Posterior cingulate gyrus (tissue), 11 donors: ENCODE measurements at places on chromosomes 6 and 20.

DNA sequence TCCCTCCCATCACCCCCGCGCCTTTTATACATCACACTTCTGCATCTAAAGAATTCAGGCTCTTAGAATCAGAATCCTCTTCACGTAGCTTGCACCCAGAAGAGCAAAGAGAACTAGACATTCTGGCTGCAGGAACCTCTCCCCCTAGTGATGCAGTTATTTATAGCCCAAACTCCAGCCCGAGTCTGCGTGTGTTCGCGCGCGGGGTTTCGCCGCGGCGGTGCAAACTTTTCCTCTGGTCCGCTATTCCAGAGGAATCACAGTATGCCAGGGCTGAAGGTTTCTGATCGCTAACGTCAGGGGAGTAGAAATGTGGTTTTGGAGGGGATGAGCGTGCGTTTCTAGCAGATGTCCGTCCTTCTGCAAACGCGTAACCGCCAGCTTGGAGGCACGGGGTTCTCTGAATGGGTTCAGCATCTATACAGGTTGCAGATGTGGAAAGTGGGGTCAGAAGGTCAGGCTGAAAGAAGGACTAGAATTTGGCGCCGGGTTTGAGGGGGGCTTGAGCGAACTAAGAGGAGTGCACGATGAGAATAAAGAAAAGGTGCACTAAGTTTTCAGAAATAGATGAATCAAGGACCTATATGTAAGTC lies 1.8 kb downstream of the EPHA7 start:
- DNase-seq, result peak; percentile 24

GRCh38 chr20:3900187-3900604 lies 11.0 kb downstream of the PANK2 start:
- DNase-seq, result no peak

DNA sequence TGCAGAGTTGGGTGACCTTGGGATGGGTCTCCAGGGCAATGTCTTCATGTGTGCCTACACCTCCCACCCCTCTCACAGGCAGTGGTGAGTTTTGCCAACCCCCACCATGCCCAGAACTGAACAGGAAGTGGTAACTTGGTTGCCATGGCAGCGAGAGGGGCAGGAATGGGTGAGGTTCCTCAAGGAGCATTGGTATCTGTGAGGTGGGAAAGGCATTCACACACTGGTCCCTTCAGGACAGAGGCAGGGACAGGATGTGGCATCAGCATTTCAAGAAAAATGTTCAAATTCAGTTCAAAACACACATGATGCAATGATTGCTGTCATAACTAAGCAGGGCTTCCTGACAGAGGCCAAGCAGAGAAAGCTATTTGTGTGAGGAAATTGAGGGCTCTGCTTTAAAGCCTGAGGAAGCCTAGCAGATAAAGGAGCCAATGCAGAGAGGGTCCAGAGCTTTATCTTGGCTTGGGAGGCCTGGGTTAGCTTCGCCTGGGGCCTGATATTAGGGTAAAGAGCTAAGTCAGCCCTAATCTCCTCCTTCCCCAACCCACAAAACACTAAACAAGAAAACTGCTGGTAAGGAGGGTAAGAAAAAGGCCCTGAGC lies 551 bp downstream of the TREML2 start:
- DNase-seq, result no peak

GRCh38 chr6:44820321-44820720 lies 432.8 kb downstream of the CDC5L start:
- DNase-seq, result no peak

DNA sequence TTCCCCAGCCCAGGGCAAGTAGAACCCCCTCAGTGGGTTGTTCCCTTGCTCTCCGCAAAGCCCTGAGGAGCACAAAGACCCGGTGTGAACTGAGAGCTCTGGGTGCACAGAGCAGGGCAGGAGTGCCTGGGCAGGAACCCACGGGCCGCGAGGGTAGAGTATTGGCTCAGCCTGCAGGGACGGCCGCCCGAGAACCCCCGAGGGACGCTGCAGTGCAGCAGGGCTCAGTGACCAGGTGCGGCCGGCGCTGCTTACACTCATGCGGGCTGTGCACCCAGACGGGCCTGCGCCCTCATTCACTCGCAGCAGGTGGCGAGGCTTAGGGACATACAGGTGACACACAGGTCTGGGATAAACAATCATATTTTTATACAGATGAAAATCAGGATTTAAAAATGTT lies 51.9 kb upstream of the PDE10A start:
- no peak for DNase-seq

DNA sequence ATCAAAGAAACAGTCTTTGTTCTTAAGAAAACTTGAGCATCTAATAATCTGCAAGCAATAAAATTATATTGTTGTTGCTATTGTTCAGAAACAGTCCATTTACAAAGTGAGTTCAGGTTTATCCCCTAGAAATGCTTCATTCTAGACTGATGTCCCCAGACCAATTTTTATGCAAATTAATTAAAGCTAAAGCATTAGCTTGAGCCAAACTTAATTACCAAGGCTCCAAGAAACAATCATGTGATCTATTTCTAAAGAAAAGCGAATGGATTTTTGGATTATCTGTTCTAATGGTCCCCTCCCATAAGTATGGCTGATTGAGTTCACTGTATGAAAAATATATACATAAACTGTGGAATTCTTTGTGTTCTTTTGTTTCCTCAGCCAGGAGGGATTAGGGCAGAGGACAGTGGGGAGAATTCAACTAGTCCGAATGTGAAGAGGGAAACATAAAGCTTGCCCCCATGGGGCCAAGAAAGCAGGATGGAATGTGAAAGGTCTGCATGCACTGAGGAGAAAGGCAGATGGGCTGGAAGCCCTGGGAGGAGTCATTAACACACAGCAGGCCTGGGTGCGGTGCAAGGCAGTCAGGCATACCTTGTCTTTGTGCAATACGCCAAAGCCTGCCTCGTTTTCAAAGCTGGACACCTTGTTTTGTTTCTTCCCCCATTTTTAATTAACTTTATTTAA lies 597.1 kb downstream of the KIF16B start:
- no peak for DNase-seq

DNA sequence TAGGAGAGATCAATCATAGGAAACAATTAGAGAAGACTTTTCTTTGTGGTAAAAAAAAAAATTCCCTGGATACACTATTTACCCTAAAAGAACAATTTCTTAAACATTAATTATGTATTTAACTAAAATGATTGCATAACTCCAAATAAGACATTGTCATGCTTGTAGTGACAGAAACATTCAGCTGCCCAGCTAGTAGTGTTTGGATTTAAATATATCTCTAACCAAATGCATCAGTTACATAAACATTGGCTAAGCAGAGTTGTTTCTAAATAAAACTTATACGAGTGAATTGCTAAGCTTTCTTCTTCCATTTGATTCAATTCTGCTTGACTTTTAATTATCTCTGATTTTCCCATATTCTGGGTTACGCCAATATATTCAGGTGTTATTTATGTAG lies 23.7 kb downstream of the MLIP start:
- DNase-seq, result no peak

- DNase-seq, result peak; percentile 93
These were observed at the start of gene KCNG1 for GRCh38 chr20:51022803-51023616. Gene KCNG1, minus strand, starts transcription at chr20:51023107. Its CDS starts 12,769 bp downstream, at chr20:51010338.

DNA sequence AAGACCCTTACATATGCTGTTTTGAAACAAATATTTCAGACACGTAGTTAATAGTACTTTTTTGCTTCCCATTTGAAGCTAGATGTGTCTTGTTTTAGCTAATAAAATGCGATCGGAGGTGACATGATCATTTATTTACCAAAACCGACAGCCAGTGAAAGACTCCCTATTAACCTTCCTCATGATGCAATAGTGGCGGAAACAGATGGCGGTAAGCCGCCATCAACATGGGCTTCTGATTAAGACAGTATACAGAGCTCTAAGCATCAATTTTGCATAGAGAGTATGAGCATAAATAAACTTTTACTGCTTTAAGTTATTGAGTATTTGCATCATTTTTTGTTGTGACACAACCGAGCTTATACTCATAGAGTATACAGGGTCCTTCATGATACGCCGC lies 1282.4 kb upstream of the ADGRB3 start:
- no peak for DNase-seq

DNA sequence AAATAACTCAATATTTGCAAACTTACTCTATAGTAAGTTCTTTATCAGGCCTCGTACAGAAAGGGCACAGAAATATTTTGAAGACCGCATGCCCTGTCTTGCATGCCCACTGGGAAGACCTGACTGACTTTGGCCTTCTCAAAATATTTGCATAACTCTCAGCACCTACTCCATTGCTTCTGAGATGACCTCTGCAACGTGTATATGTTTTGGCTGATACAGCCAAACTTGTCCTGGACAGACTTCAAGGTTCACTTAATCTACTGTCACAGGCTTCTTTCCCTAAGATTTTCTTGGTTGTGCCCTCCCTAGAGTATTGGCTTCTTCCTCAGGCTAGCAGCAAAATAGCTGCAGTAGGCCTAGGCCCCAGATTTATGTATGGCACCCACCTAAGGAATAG lies 21.5 kb upstream of the SERINC3 start:
- no peak for DNase-seq

GRCh38 chr6:110049696-110050439 lies 71.8 kb downstream of the GPR6 start:
- DNase-seq, result no peak

GRCh38 chr20:19511931-19512330 lies 246.1 kb upstream of the RIN2 start:
- DNase-seq, result no peak

- DNase-seq, result no peak
These were observed 54.1 kb upstream of the GGTLC1 start for GRCh38 chr20:24042646-24043045.

GRCh38 chr20:43710370-43711044 lies 16.3 kb downstream of the GTSF1L start:
- no peak for DNase-seq

- no peak for DNase-seq
These were observed 129.6 kb downstream of the EDN1 start for GRCh38 chr6:12419631-12420272.

DNA sequence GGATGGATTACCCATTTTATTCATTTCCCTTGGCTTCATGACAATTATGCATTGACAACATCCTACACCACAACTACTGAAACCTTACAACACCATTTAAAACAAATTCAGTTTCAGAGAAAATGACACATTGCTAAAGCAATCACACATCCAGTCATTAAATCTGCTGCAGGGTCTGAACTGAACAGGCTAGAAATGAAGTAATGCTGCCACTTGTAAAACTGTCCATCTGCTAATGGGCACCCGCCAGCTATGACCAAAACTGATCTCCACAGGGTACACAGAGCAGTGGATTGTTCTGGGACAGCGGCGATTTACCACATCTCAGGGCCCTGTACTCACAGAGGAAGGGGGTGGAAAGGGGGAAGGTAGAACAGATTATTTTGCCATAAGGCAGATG lies 172.9 kb upstream of the FBXL4 start:
- DNase-seq, result no peak

DNA sequence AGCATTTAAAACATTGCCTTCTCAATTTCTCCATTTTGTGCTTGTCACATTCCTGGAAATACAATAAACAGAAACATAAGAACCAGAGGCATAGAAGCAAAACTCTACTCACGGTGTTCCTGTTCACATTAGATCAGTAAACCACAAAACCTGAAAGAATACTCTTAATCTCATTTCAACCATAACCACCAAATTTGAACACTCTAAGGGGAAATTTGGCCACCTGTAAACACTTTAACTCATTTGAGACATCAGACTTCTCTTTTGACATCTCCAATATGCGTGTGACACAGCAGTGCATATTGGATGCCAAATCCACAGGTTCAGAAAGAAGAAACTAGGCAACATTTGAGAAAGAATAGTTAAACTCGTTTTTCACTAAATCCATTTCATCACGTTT lies 153.8 kb upstream of the IRAK1BP1 start:
- DNase-seq, result no peak

GRCh38 chr6:22476811-22477390 lies 92.5 kb upstream of the HDGFL1 start:
- no peak for DNase-seq

DNA sequence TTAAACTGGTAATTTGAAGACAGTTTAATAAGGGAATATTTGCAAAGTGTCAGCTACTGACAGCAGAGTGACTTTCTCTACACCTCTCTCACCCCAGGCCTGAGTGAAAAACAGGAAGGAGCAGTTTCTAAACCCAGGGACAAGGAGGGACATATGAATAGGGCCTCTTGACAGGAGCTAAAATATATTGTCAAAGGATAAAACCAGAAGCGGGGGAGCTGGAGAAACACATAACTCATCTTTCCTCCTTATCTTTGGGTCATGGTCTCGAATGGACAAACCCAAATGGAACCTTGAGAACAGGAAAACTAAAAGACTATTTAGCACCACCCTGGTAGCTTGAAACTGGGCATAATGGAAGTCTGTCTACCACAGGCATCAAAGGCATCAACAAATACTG lies 197.5 kb upstream of the FOXA2 start:
- DNase-seq, result no peak

DNA sequence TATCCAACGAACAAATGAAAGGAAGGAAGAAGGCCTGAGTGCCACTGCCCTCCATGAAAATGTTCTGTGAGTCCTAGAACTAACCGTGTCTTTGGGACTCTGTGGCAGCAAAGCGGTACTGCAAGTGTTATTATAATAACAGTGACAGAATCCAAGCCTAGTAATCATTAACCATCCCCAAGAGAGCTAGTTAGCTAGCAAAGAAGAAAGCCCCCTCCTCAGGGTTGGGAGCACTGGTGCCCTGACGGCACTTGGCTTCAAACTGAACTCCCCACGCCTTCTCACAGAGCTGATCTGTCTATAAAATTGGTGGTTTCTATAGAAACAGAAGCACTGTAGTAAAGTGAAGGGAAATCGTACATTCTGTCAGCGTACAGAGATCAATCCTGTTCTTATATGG lies 239.8 kb downstream of the PTPRT start:
- DNase-seq, result no peak

GRCh38 chr6:106790149-106790770 lies 160.9 kb downstream of the QRSL1 start:
- no peak for DNase-seq

- no peak for DNase-seq
These were observed 60.9 kb downstream of the RPRD1B start for GRCh38 chr20:38094373-38094891.

DNA sequence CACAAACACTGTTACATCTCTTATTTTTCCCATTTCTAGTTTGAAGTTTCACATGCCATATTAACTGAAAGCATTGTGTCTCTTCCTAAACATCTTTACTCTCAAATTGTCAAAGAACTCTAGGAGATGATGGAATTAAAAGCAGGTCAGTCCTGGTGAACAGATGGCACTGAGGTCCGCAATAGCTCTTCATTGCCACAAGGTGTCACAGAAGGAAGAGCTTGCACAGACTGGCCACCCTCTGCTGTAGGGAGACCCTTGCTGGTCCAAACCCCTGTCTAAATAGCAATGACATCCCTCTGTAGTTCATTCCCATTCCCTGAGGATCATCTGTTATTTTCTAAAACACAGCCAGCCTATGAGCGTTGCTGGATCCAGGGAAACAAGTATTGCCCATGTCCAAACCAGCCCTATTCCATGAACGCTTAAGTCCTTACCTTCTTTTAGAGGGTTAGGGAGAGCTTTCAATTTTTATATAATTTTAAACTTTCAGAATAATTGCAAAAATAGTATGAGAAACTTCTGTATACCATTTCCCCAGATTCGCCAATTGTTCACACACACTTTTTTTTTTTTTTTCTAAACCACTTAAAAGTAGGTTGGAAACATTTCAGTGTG lies 10.1 kb upstream of the HDAC2 start:
- no peak for DNase-seq

- DNase-seq, result no peak
These were observed 6.4 kb upstream of the BHLHE23 start for GRCh38 chr20:63013207-63013606.
